RWPE2 (cell line): ENCODE measurements at places on chromosomes 4 and X.

GRCh38 chrX:134908356-134908755, 82.4 kb upstream of the SMIM10 start:
- no peak for DNase-seq

DNA sequence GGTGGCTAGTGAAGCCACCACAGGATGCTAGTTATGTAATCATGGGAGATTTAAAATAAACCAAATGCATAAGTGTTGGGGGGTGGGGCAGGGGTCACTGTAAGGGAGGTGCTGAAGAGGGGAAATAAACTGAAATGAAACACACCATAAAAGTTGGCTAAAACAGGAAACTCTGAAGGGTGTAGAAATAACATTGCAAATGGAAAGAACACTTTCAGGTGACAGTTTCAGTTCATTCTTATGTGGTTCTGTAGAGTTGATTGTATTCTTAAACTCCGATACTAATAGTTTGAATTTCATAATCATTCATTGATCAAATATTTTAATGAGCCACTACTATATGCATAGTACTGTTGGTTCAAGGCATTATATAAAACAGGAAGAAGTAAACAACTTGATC, 80.1 kb downstream of the HDAC8 start:
- no peak for DNase-seq

GRCh38 chrX:11309220-11309619, 16.0 kb downstream of the AMELX start:
- DNase-seq: no peak

GRCh38 chrX:115553171-115553570, 7.8 kb upstream of the PLS3 start:
- no peak for DNase-seq

- no peak for DNase-seq
Observed at GRCh38 chr4:55409468-55410171, 13.9 kb downstream of the TMEM165 start.
